ENCODE measurements at places on chromosomes 7 and 10. TPM values are rescaled to one million over a fixed set of nuclear protein-coding genes. Genes with fewer than 3 reads are reported as not detected.

DNA sequence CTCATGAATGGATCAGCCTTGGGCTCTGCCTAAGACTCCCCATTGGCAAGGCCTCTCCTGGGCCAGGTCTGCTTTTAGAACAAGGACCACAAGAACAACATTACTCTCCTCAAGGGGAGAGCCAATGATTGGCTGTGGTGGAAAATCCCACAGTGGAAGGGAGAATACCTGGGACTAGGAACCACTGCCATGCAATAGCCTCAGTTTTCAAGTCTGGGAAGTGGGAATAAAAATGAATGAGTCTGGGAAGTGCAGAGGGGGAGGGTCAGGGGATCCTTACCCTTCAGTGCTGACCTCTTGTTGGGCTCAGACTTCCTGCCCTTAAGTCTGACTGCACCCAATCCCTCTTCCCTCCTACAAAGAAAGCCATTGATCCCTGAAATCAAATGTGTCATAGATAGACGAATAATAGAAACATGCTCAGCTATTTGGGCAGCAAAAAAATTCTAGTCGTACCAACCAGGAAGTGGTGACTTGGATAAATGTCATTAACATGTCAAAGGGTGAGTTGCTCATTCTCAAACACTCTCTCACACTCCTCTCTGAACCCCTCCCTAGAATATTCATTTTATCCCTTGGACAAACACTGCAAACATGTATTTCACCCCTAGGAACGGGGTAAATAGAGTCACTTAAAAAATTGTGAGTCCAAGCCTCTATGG, 123.6 kb downstream of the SH3PXD2A start:
- H3K27me3 ChIP-seq, result no peaks in the 10 kb centered on the region
- H3K4me1 ChIP-seq, result no peaks in the 10 kb centered on the region

DNA sequence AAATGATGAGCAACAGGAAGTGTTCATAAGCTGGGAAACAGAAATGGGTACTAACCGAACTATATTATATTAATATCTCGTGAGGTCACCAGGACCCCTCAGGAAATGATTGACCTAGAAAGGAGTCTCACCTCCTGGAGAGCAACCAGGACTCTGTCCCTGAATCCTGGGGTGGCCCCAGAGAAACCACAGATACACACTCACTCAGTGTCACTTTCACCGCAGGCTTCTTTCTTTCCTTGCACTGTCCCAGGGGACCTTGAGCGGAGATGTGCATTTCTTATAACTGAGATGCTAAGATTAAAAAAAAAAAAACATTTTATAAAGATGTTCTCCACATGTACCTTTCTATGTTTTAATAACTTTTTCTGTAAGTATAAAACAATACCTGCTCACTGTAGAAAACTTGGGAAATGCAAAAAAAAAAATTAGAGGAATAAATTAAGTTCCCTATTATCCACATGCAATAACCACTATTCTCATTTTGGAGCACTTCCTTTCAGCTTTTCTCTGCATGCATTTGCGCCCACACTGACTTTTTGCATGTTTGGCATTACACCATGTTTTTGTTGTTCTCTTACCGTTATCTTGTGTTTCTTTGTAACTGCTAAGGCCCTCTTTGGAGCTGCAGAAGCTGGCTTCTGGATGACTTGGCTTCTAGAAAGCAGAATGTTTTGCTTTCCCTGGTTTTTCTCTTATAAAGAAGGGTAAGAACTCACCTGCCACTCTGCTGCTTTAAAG, 15.0 kb downstream of the NOD1 start:
- H3K4me3 ChIP-seq, result no peak overlapping the region
- no peaks in the 10 kb centered on the region for H3K36me3 ChIP-seq
- H3K27ac ChIP-seq, result peak overlapping the region; percentile 71
- no peaks in the 10 kb centered on the region for H3K27me3 ChIP-seq

DNA sequence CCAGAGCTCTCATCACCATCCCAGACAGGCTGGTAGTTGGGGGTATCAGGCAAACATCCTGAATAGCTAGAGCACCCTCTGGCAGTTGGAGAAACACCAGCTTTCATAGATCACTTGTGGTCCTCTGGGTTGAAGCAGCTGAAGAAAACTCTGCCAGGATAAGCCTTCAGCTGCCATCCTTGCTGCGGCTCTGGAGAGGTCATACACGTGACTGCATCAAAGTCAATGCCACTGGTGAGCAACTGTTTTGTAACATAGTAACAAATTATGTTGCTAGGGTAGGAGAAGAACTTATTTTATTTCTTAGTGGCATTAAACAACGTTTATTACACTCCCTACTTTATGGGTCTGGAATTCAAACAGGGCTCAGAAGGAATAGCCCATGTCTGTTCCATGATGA, 19.2 kb upstream of the PANK1 start:
- no peak for DNase-seq
- H3K4me3 ChIP-seq, result no peak overlapping the region
- H3K27ac ChIP-seq, result no peak overlapping the region
- no peaks in the 10 kb centered on the region for H3K36me3 ChIP-seq
- no peaks in the 10 kb centered on the region for H3K4me1 ChIP-seq
- no peaks in the 10 kb centered on the region for H3K27me3 ChIP-seq

CREB3L2 gene
- 23.0 TPM for total RNA-seq

TLL2 gene
- not detected for total RNA-seq

VWA2 gene
- total RNA-seq, result 18.7 TPM

GRCh38 chr10:124641282-124642087, 102.7 kb downstream of the FAM53B start:
- no peak for DNase-seq
- H3K4me1 ChIP-seq, result peaks cover 7% of the 10 kb centered on the region
- no peaks in the 10 kb centered on the region for H3K36me3 ChIP-seq
- H3K27me3 ChIP-seq, result no peaks in the 10 kb centered on the region
- peak overlapping the region; percentile 48 for H3K27ac ChIP-seq

GRCh38 chr10:61175316-61175715, 231.3 kb upstream of the RHOBTB1 start:
- no peak overlapping the region for H3K27ac ChIP-seq
- H3K4me3 ChIP-seq, result no peak overlapping the region
- no peaks in the 10 kb centered on the region for H3K36me3 ChIP-seq
- no peaks in the 10 kb centered on the region for H3K4me1 ChIP-seq

C7orf57 gene
- not detected for total RNA-seq

- no peaks in the 10 kb centered on the region for H3K27me3 ChIP-seq
- H3K36me3 ChIP-seq, result no peaks in the 10 kb centered on the region
- no peak for DNase-seq
- peak overlapping the region; percentile 83 for H3K27ac ChIP-seq
- H3K4me3 ChIP-seq, result peak overlapping the region; percentile 97
These were observed 33.8 kb upstream of the TOMM7 start for GRCh38 chr7:22856416-22856815.

- no peak overlapping the region for H3K4me3 ChIP-seq
- no peaks in the 10 kb centered on the region for H3K36me3 ChIP-seq
- no peaks in the 10 kb centered on the region for H3K27me3 ChIP-seq
- no peaks in the 10 kb centered on the region for H3K4me1 ChIP-seq
These were observed 2.8 kb upstream of the CELF2 start for GRCh38 chr10:11014671-11015445.

DNA sequence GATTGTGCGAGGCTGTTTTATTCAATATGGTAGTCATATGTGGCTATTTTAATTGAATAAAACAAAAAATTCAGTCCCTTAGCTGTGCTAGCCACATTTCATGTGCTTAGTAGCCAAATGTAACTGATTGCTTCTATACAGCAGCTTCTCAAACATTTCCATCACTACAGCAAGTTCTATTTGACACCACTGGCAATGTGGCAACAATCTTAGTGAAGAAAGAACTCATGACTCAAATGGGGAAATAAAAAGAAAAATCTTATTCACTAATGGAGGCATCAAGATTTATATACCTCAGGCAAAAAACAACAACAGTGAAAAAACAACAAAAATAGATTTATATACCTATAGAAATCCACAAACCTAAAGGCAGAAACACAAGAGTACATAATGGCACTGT, 17.9 kb downstream of the SEM1 start:
- DNase-seq, result no peak
- no peaks in the 10 kb centered on the region for H3K36me3 ChIP-seq
- no peaks in the 10 kb centered on the region for H3K27me3 ChIP-seq
- no peak overlapping the region for H3K27ac ChIP-seq

- no peaks in the 10 kb centered on the region for H3K27me3 ChIP-seq
- no peak overlapping the region for H3K27ac ChIP-seq
- DNase-seq, result no peak
These were observed 1.4 kb upstream of the DOCK1 start for GRCh38 chr10:126903656-126904360.

- H3K27ac ChIP-seq, result no peak overlapping the region
- DNase-seq, result no peak
- H3K27me3 ChIP-seq, result no peaks in the 10 kb centered on the region
- no peaks in the 10 kb centered on the region for H3K36me3 ChIP-seq
- no peak overlapping the region for H3K4me3 ChIP-seq
- no peaks in the 10 kb centered on the region for H3K4me1 ChIP-seq
These were observed 59.6 kb downstream of the TMEM209 start for GRCh38 chr7:130145424-130146100.

GRCh38 chr10:50552771-50553535, 70.8 kb downstream of the SGMS1 start:
- H3K4me3 ChIP-seq, result no peak overlapping the region
- H3K27me3 ChIP-seq, result no peaks in the 10 kb centered on the region
- DNase-seq, result no peak
- no peaks in the 10 kb centered on the region for H3K4me1 ChIP-seq

GRCh38 chr7:152011860-152012259, 13.6 kb upstream of the GALNT11 start:
- no peaks in the 10 kb centered on the region for H3K27me3 ChIP-seq
- no peak for DNase-seq
- H3K4me3 ChIP-seq, result no peak overlapping the region
- H3K4me1 ChIP-seq, result no peaks in the 10 kb centered on the region

DNA sequence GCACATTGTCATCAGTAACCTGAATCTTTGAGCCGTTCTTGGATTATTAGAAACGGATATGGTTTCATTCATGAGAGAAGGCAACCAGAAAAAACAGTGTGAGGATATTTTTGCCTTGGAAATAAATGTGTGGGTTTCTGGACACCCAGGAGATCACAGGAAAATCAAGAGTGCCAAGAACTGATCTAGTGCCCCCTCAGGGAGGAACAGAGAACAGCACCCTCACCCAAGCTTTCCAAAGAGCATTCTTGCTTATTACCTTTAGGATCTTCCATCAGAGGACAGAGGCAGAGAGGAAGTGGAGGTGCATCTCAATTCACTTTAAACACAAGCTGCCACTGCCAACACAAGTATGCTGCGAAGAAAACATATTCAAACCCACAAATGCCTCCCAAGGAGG, 851.5 kb upstream of the COBL start:
- no peak overlapping the region for H3K4me3 ChIP-seq
- no peak for DNase-seq
- no peaks in the 10 kb centered on the region for H3K27me3 ChIP-seq
- H3K4me1 ChIP-seq, result no peaks in the 10 kb centered on the region
- H3K27ac ChIP-seq, result no peak overlapping the region

PDE6C gene
- total RNA-seq, result not detected

GRCh38 chr10:116101616-116102315, 171.2 kb downstream of the GFRA1 start:
- no peak for DNase-seq
- no peaks in the 10 kb centered on the region for H3K36me3 ChIP-seq
- H3K27ac ChIP-seq, result no peak overlapping the region
- no peak overlapping the region for H3K4me3 ChIP-seq

DNA sequence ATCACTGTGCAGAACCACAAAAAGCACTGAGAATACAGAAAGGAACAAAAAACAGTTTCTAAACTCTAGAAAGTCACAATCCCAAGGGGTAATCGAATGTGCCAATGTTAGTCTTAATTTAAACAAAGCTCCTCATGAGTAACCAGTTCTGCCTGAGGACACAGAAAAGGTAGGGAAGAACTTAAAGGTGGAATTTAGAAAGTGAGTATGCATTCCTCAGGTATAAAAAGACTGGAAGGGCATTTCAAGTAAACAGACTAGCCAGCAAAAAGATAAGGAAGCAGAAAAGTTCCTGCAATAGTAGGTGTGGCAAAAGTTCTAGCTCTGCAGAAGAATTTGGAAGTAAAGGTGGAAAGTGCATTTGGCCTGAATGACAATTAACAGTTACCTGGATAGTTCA, 84.6 kb upstream of the DLX6 start:
- peaks cover 11% of the 10 kb centered on the region for H3K27me3 ChIP-seq
- no peaks in the 10 kb centered on the region for H3K4me1 ChIP-seq
- no peak overlapping the region for H3K27ac ChIP-seq
- H3K36me3 ChIP-seq, result no peaks in the 10 kb centered on the region
- H3K4me3 ChIP-seq, result no peak overlapping the region
- no peak for DNase-seq

FGL2 gene
- 62.1 TPM for total RNA-seq

DNA sequence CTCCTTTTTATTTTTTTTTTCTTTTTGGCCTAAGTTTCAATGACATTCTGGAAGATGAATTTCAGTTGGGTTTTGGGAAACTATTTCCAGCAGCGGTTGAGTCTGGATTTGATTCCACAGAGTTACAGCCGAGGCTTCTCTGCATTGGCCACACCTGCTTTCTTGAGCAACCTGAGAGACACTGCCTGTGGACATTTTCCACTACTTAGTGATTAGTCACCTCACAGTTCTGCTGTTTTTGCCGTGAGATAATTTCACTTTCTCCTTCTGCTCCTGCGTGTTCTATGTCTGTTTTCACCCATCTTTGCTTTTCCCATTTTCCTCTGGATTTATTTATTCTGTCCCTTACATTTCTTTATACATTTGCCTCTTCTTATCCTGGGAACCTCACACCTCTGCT, 243.0 kb downstream of the BICC1 start:
- H3K27me3 ChIP-seq, result no peaks in the 10 kb centered on the region
- H3K36me3 ChIP-seq, result no peaks in the 10 kb centered on the region
- H3K4me3 ChIP-seq, result peak overlapping the region; percentile 43
- H3K27ac ChIP-seq, result peak overlapping the region; percentile 87
- DNase-seq, result peak; percentile 66

CPED1 gene
- 14.3 TPM for total RNA-seq

DNA sequence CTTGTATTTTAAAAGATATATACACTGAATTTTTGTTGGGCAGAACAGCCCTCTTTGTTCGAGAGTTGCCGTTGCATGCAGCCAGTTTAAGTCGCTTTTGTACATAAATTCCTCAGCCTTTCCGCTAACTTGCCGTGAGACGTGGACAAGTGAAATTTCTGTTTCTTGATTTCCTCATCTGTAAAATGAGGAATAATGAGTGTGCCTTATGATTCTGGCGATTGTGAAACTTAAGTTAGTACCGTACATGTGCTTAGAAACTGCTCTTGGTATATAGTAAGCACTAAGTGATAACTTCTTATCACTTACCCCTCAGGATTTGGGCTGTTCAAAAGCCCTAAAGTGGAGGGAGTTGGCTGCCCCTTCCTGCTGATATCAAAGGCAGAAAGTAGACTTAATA, 1.4 kb downstream of the CCNJ start:
- no peaks in the 10 kb centered on the region for H3K4me1 ChIP-seq
- peak overlapping the region; percentile 86 for H3K4me3 ChIP-seq
- H3K36me3 ChIP-seq, result no peaks in the 10 kb centered on the region
- DNase-seq, result no peak

All from breast epithelium (tissue), 4 donors.